ENCODE measurements at places on chromosomes 1 and 21.

- DNase-seq, result peak; percentile 81
Observed at GRCh38 chr1:237851210-237851845, 39.4 kb downstream of the ZP4 start.

DNA sequence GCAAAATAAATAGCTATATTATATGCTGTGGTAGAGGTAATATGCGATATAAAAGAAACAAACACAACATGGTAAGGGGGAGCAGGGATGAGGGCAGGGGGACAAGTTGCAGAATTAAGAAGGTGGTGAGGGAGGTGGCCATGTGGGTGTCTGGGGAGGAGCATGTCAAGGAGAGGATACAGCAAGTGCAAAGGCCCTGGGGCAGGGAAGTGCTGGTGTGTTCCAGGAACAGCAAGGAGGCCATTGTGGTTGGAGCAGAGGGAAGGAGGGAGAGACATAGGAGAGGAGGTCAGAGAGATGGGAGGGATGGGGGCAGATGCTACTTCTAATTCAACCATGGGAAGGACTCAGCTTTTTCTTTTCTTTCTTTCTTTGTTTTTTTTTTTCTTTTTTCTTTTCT lies 161.2 kb upstream of the IGSF21 start:
- no peak for DNase-seq

- peak; percentile 40 for DNase-seq
Observed at GRCh38 chr1:24173638-24174575, 13.2 kb downstream of the IFNLR1 start.

DNA sequence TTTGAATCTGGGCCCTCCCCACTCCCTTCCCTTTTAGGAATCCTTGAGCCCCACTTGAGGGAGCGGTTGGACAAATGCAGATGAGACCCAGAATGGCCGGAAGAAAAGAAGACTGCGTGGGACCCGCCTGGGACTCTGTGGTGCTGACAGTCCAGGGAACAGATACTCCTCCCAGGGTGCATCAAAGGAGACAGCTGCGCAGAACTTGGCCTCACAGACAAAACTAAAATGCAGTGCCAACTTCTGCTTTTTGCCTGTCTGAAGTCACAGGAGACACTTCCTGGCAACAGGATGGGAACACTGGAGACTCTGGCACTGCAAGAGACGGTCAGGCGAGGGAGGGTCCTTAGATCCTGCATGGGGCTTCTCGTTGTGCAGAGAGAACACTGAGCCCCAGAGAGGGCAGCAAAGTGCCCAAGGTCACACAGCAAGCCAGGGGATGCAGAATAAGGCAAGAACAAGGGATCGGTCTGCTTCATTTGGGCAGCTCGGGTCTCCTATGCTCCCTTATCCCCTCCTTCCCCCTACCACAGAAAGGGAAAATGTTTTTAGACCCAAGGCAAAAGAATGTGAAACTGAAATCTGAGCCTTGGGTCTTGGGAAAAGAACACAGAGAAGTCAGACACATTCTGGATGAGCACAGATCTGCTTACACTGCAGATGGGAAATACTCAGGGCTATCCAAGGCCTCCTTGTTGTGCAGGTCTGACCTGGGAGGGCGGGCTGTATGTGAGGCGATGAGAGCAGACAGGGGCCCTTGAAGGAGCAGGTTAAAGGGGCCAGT lies 182.4 kb downstream of the TRABD2B start:
- DNase-seq, result no peak

GRCh38 chr1:85202092-85202863 lies 1.5 kb upstream of the SYDE2 start:
- no peak for DNase-seq

- peak; percentile 85 for DNase-seq
Observed at GRCh38 chr1:15417059-15417934, 7.6 kb downstream of the EFHD2 start.

DNA sequence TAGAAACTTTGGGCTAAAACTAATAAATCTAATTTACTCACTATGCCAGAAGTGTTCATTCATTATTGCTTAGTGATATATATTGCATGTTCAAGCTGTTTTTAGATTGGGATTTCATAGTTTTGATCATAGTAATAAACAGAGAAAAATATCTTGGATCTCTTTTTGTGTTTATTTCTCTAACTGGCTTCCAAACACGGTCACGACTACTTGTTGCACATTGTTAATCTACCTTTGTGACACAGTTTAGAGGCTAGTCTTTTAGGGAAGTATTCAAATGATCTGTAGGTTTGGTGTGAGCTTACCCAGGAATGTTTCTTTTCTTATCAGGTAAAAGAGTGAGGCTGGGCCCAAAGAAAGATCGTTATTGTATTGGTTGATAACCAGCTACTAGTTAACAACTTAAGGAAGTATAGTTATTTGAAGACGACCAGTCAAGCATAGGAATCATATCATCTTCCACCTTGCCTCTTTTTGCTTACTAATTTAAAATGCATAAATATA lies 50.8 kb upstream of the FASLG start:
- no peak for DNase-seq

GRCh38 chr1:95067568-95067967 lies 5.2 kb downstream of the ALG14 start:
- DNase-seq, result peak; percentile 17

- peak; percentile 30 for DNase-seq
Observed at GRCh38 chr1:219174460-219175211, 958 bp downstream of the LYPLAL1 start.

- no peak for DNase-seq
Observed at GRCh38 chr21:31351438-31351837, 7.4 kb upstream of the TIAM1 start.

- DNase-seq, result no peak
Observed at GRCh38 chr1:182829285-182829932, 9.7 kb upstream of the DHX9 start.

DNA sequence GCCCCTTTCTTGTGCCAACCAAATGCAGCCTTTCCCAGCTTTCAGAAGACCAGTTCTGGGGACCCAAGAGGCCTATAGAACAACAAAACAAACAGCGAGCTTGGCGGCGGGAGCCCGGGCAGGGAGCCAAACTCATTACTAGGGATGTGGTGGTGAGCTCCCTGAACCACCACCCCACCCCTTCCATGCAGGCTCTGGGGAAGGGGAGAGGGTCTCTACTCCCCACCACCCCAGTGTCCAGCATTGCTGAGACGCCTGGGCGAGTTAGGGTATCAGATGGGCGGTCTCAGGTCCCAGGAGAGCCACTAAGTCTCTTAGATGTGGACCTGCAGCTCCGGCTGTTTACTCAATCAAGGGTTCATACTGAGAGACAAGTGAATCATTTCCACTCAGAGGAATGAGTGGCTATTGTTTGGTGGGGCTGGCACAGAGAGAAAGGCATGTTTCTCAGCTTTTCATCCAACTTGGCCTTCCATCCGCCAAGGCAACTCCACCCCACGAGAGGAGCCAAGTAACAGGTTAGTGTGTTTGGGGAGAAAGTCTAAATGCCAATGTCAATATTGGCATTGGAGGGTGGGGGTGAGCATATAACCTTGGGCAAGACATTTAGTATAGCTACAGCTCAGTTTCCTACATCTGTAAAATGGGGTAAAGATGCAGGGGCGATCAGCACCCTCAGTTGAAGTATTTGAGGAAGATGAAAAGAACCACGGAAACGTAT lies 40.9 kb downstream of the PLXNA2 start:
- DNase-seq, result no peak

DNA sequence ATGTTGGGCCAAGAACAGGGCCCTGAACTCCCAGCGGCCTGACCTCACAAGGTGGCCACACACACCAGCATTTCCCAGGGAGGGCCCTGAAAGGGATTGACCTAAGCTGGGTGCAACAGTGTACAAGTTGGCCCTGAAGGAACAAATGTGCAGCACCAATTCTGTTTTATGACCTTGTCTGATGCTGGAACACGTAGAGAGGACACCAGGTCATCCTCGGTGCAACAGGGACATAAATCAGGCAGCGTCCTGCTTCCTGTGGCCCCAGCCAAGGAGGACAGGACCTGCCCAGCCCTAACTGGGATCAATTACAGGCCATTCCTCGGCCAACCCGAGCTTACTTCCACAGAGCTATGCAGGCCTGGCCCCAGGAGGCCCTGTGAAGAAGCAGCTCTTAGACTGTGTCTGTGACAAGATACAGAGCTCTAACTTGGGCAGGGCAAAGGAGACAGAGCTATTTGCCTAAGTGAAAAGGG lies 12.8 kb upstream of the PHC2 start:
- no peak for DNase-seq

GRCh38 chr1:183279835-183280234 lies 93.8 kb downstream of the LAMC2 start:
- peak; percentile 91 for DNase-seq

- no peak for DNase-seq
Observed at GRCh38 chr1:243959998-243960397, 91.1 kb upstream of the ZBTB18 start.

- DNase-seq, result no peak
Observed at GRCh38 chr1:47678464-47678980, 240.7 kb downstream of the FOXD2 start.

DNA sequence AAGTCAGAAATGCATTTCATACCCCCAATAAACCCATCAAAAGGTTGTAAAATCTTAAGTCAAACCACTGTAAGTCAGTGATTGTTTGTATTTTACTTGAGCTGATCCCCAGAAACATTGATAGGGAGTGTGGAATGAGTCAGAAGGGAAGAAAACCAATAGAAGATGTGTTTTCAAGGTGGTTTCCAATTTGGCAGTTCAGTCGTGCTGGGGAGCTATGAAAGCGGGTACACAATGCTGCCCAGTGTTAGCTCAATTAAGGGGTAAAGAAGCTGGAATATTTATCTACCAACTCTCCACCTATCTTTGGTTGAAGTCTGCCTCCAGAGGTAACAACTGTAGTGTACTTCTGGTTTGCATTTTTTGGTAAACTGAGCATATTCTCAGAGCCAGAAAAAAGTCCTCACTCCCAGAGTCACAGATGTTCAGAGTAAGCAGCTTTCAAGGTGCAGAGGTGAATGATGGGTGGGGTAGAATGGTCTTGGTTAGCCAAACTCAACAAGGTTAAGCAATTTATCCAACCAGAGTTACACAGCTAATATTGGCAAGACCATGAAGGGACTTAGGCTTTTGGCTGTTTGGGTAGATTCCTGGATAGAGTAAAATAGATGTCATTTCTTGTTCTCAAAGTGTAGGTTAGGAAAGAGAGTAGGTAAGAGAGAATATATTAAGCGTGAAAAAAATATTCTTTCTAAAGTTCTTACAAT lies 202.9 kb upstream of the ADGRL2 start:
- DNase-seq, result no peak

GRCh38 chr1:184223216-184223615 lies 163.6 kb upstream of the C1orf21 start:
- no peak for DNase-seq

GRCh38 chr1:234961456-234962339 lies 166.9 kb downstream of the TOMM20 start:
- DNase-seq, result peak; percentile 71

DNA sequence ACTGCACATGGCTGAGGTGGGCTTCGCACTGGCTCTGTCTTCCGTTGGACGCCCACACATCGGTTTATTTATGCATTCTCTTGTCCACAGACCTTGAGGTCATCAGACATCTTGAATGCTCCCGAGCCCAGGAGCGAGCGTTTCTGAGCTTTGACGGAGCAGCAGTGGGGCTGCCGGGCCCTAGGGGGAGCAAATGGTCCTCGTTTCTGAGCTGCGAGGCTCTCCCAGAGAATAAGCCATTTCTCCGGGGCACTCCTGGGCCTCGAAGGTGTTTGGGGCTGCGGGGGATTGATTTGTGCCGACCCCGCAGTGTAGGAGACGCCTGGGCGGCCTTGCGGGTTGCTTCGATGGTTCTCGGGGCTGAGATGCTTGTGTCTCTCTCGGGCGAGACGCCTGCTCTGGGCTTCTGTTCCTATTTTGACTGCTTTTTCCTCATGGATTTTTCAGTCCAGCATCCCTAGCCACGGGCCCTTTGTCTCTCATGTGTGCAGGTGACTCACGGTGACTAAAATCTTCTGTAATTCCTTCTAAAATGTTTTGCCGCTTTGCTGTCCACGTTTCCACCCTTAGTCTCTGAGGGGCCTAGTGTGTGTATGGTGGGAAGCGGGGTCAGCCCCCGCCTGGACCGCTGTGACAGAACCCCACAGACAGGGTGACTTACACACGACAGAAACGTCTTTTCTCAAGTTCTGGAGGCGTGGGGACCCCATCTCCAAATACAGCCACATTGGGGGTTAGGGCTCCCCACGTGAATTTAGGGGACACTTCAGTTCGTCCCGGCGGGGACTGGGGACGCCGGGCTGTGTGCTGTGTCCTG lies 62.1 kb downstream of the FAAP20 start:
- peak; percentile 22 for DNase-seq

DNA sequence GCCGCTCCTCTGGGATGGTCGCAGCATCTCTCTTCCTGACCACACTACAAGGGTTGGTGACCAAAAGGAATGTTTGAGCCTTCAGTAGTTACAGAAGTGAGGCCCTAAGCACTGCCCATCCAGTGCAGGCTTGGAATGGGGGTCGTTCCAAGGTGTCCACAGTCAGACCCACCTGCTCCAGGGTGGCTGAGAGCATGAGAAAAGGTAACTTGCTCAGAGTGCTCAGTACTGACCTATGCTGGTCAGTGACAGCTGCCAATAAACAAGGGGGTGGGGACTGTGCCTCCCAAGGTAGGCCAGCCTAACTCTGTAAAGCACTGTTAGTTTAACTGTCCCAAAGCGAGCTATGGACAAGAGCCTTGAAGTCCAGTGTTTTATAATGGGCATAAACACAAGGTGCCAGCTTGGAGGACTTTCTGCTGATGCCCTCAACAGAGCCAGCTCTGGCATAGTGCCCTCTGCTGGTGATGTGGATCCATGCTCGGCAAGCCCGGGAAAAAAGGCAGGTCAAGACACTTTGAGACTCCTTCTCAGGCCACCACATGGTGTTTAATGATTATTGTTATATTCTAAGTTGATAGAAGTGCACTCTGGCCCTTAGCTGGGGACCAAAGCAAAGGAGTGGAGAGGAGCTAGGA lies 78.1 kb upstream of the DNAH14 start:
- DNase-seq, result peak; percentile 75

GRCh38 chr1:10612436-10613160 lies 137.8 kb downstream of the PEX14 start:
- DNase-seq, result no peak

DNA sequence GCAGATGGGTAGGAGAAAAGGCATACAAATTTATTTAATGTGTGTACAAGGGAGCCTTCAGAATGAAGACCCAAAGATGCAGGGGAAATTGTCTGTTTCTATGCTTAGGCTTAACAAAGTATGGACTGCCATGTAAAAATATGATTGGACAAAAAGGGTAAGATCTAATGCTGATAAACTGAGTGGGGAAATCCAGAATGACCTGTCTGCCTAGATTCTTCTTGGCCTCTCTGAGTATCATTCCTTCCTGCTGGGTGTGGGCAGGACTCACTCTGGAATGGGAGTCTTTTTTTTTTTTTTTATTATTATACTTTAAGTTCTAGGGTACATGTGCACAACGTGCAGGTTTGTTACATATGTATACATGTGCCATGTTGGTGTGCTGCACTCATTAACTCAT lies 61.0 kb downstream of the IGSF5 start:
- no peak for DNase-seq
